ENCODE measurements at places on chromosomes 16 and 17.

- DNase-seq, result no peak
Observed at GRCh38 chr16:83925957-83926725, 26.9 kb upstream of the OSGIN1 start.

DNA sequence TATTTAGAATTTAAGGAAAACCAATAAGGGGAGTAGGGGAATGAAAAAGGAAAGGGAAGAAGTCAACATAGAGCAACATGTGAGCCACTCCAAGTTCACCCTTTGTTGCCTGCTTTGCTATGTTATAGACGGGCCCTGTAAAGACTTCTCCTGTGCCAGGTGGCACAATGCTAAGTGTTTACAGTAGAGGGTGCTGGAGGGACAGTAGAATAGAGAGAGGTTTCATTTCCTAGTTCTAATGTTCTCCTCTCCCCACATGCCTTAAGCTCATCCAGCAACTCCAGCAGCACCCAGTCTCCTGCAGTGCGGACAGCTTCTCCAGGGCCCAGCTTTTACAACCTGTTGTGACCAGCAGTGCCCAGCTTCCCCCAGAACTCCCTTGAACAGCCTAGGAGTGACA is 468.0 kb downstream of the HS3ST3B1 start:
- DNase-seq, result no peak

- DNase-seq, result no peak
Observed at GRCh38 chr17:80598813-80599545, 54.3 kb downstream of the RPTOR start.

- no peak for DNase-seq
Observed at GRCh38 chr17:5822281-5823060, 238.2 kb upstream of the NLRP1 start.

GRCh38 chr17:78602246-78602645 is 25.1 kb upstream of the DNAH17 start:
- DNase-seq, result no peak

- DNase-seq, result no peak
Observed at GRCh38 chr16:34801875-34802274, 1342.5 kb downstream of the TP53TG3F start.

DNA sequence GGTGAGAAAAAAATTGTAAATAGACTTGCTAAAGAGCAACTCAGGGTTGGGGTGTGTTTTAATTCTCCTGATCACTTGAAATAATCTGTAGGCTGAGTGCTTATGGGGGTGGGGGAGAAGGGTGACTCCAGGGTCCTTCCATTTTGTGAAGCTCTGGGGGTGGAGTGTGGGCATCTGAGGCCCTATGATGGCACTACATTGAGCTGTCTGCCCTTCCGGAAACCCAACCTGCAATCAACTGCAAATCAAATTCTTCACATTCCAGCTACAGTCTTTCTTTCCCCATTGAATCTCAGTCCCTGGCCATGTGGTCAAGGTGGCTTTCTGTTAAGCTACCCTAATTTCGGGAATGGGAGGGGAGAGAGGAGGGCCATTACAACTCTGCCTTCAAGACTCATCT is 6.0 kb upstream of the CDC6 start:
- no peak for DNase-seq

DNA sequence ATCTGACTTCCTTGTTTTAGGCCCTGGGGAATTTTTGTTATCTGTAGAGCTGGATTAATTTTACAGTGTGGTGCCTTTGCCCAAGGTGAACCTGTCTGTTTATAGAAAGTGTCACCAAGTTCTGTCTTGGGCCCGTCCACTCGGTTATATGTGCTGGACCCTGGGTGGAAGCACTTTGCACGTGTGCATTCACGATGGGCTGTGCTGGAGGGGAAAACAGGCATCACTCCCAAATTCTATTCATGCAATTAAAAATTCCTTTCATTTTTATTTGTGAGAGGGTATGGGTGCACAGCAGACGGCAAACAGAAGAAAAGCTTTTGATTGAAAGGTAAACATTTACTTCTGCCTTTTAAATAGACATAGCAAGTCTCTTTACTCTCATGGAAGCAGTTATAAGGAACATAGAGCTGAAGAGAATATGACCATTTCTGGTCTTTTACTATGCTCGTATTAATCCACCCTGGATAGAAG is 101.2 kb downstream of the WWOX start:
- no peak for DNase-seq

DNA sequence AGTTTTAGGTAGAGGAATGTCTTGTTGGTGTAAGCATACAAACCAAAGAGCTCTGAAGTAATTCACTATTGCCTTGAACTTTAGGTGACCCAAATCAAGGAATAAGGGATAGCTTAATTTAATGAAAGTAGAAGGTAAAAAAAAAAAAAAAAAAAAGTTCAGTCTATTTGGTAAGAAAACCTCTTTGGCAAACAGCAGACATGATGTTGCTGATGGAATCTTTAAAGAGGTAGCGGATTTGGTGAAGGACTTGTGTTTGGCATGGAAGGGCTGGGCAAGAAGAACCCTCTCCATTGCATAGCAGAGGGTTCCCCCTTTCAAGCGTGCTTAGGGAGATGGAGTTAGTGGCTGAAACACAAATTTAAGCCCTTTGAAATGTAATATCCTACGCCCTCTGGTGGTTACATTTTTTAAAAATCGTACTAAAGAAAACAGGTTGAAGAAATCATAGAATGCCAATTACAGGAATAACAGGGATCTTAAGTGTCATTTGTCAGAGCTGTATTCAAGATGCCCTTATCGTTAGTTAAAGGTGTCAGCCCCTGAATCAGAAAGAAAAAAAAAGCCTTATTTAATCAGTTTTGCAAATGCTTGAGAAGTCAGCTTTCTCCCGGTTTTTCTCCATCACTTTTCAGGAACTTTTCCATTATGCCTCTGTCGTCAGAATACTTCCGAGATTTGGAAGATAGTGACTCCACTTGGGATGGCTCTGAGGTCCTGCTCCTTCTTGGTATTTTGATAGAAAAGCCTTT is 383.1 kb downstream of the KCNJ2 start:
- no peak for DNase-seq

GRCh38 chr17:10618202-10618635 is 38.9 kb downstream of the MYH3 start:
- DNase-seq, result peak; percentile 87

- DNase-seq, result no peak
Observed at GRCh38 chr16:24511174-24511573, 28.2 kb upstream of the RBBP6 start.

- DNase-seq, result no peak
Observed at GRCh38 chr17:80285237-80285920, 24.7 kb downstream of the RNF213 start.

DNA sequence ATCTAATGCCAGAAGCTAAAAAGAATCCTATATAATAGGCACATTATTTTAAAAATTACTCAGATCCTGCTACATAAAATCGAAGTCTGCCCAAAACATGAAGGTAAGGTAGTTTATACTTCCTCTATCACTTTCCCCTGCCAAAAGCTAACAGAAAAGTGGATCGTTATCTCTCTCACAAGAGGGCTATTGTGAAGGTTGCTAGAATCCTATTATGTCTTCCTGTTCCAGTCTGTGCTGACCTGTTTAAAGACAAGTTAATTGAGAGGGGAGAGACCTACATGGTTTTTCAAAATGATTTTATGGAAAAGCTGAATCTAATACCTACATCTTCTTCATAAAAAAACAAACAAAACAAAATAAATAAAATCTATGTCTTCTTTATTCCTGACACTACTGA is 1410.9 kb upstream of the CDH8 start:
- no peak for DNase-seq

DNA sequence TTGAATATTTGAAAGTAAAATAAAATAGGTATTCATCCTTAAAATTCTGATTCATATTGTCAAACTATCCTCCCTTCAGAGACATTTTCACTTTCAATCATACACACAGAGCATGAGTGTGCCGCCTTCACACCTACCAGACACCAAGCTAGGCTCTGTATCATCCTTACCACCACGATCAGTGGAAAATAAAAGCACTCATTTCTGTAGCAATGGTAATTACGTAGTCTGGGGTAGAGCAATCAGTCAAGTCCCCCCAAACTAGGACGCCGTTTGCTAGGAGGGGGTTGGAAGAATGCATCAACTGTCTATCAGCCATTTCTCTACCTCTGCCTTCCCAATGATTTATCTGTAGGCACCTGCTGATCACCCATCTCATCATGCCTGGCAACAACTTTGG is 84.6 kb upstream of the GRIN2A start:
- DNase-seq, result no peak

- no peak for DNase-seq
Observed at GRCh38 chr17:44887971-44888954, 11.0 kb downstream of the EFTUD2 start.

DNA sequence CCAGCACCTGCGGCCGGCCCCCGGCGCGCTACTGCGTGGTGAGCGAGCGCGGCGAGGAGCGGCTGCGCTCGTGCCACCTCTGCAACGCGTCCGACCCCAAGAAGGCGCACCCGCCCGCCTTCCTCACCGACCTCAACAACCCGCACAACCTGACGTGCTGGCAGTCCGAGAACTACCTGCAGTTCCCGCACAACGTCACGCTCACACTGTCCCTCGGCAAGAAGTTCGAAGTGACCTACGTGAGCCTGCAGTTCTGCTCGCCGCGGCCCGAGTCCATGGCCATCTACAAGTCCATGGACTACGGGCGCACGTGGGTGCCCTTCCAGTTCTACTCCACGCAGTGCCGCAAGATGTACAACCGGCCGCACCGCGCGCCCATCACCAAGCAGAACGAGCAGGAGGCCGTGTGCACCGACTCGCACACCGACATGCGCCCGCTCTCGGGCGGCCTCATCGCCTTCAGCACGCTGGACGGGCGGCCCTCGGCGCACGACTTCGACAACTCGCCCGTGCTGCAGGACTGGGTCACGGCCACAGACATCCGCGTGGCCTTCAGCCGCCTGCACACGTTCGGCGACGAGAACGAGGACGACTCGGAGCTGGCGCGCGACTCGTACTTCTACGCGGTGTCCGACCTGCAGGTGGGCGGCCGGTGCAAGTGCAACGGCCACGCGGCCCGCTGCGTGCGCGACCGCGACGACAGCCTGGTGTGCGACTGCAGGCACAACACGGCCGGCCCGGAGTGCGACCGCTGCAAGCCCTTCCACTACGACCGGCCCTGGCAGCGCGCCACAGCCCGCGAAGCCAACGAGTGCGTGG is 1.5 kb downstream of the NTN1 start:
- DNase-seq, result peak; percentile 62

- DNase-seq, result peak; percentile 69
Observed at GRCh38 chr17:35433075-35433894, 985 bp upstream of the SLFN12 start.
